PC-3 (cell line): ENCODE measurements at places on chromosomes 7 and 10. TPM values are rescaled to one million over a fixed set of nuclear protein-coding genes. Genes with fewer than 3 reads are reported as not detected.

SFXN4 gene
- total RNA-seq, result 23.6 and 32.8 TPM in 2 replicates

GRCh38 chr10:83677795-83678194 is 461.5 kb upstream of the GHITM start:
- no peaks in the 10 kb centered on the region for H3K4me1 ChIP-seq
- H3K4me3 ChIP-seq, result no peak overlapping the region
- no peaks in the 10 kb centered on the region for H3K27me3 ChIP-seq
- H3K27ac ChIP-seq, result no peak overlapping the region
- no peaks in the 10 kb centered on the region for H3K36me3 ChIP-seq

- no peak for DNase-seq
- no peaks in the 10 kb centered on the region for H3K36me3 ChIP-seq
- H3K4me3 ChIP-seq, result no peak overlapping the region
- H3K4me1 ChIP-seq, result peaks cover 19% of the 10 kb centered on the region
- H3K27ac ChIP-seq, result no peak overlapping the region
- H3K27me3 ChIP-seq, result no peaks in the 10 kb centered on the region
Measured at GRCh38 chr10:57960406-57960805, 307.3 kb downstream of the IPMK start.

DNA sequence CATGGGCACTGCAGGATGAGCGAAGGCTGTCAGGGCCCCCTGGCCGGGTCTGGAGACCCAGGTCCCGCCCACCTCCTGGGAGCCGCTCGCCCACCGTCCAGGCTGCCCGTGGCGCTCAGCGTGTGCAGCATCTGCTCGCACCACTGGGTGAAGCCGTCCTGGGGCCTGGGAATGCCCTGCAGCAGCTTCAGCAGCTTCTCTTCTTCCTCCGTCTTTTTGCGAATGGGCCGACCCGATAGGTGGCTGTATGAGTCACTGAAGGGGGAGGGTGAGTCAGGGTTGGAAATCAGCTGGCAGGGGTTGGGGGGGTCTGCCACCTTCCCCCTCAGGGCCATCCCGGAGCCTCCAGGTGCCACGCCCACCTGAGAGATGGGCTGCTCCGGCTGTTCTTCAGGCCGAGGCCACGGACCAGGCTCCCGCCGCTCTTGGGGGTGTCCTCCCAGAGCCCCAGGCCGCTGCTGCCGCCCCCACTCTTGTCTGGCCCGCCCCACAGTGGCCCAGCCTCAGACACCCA is 8.7 kb downstream of the GNB2 start:
- peak; percentile 43 for DNase-seq
- peaks cover 21% of the 10 kb centered on the region for H3K36me3 ChIP-seq
- no peaks in the 10 kb centered on the region for H3K27me3 ChIP-seq
- no peaks in the 10 kb centered on the region for H3K4me1 ChIP-seq
- no peak overlapping the region for H3K4me3 ChIP-seq

TMEM196 gene
- total RNA-seq, result not detected in 2 replicates
